ENCODE measurements at places on chromosomes 13 and 19.

DNA sequence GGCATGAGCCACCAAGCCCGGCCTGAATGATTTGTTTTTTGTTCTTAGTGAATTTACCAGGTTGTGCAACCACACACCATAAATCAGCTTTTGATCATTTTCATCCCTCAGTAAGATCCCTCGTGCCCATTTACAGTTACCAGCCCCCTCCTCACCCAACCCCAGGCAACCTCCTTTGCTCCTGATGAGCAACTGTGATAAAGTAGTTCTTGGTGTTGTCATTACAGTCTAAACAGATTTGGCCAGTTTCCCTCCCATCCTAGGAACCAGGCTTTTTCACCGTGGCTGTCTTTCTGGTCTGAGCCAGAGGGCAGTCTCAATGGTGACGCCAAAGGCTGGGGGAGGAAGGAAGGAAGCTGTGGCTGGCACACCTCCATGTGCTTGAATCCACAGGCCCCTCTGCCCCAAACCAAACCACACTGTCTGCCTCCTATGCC lies 61.2 kb upstream of the WDFY2 start:
- DNase-seq = no peak

DNA sequence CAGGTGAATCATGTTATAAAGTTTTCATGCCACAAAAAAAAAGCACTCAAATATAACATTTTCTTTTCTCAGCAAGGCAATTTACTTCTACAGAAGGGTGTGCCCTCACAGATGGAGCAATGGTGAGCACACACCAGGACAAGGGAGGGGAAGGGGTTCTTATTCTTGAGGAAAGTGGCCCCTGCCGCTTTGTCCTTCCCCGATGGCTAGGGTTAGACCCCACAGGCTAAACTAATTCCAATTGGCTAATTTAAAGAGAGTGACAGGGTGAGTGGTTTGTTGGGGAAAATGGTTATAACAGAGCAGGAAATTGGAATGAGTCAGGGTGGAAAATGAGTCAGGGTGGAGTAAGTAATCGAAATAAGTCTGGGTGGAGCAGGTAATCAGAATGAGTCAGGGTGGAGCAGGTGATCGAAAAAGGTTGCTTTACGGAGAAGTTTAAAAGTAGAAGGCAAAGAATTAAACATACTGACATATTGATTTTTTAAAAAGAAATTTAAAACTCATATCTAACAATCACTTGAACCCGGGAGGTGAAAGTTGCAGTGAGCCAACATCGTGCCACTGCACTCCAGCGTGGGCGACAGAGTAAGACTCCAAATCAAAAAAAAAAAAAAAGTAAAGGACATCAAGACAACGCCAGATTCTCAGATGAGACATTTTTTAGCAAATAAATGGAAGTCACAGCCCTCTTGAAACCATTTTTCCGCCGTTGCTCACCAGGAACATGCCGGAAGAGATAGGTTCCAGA lies 813 bp downstream of the ZNF562 start:
- no peak for DNase-seq

GRCh38 chr13:109712124-109712722 lies 74.2 kb downstream of the IRS2 start:
- DNase-seq = no peak

GRCh38 chr13:42363941-42364612 lies 92.1 kb downstream of the AKAP11 start:
- no peak for DNase-seq

DNA sequence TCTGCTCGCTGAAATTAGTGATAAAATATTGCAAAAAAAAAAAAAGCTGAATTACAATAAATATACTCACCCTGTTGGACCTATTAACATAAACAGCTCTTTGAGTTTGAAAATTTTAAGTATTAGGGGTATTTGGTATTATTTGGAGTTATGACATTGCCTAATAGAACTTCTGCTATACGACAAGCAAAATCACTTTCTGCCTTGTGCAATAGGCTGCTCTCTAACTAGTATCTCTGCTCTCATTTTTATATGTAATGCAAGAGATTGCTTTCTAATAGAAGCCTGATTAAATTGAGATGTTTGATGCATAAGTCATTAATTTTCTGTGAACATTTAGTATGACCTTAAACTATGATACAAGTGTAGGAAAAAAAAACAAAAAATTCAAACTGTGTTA lies 5.3 kb downstream of the RGS9BP start:
- DNase-seq = no peak

DNA sequence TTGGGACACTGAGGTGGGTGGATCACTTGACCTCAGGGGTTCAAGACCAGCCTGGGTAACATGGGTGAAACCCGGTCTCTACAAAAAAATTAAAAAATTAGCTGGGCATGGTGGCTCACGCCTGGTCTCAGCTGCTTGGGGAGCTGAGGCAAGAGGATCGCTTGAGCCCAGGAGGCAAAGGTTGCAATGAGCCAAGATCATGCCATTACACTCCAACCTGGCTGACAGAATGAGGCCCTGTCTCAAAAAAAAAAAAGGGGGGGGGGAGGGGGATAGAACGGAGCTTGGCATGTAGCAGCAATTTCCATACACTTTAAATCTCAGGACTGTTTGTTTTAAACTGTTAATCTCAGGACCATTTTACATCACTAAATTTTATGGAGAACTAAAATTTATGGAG lies 2.2 kb downstream of the ACP7 start:
- no peak for DNase-seq

GRCh38 chr19:12052497-12053169 lies at the start of gene ZNF878:
ZNF878 (minus strand) TSS chr19:12052961; CDS start chr19:12052801, 160 bp downstream.
- peak; percentile 88 for DNase-seq

DNA sequence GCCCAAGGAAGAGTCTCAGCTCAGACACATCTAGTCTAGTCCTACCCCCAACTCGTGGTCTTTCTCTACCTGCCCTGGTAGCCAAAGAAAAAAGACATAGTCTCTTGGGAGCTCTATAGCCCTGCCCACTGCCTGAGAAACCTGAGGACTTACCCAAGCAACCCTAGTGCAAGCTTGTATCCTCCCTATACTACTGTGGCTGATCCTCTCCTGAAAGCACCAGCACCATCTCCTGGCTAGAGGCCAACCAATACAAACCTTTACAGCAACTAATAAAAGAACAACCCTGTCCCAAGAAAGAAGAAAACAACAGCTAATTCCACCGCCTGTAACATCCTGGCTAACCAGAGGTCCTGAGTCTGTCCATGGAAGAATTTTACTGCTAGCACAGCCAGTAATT lies 532.4 kb downstream of the SLITRK6 start:
- no peak for DNase-seq

- DNase-seq = no peak
Measured at GRCh38 chr13:20713014-20713376, 9.5 kb downstream of the IL17D start.

GRCh38 chr13:71021825-71022422 lies 845.1 kb downstream of the DACH1 start:
- no peak for DNase-seq

DNA sequence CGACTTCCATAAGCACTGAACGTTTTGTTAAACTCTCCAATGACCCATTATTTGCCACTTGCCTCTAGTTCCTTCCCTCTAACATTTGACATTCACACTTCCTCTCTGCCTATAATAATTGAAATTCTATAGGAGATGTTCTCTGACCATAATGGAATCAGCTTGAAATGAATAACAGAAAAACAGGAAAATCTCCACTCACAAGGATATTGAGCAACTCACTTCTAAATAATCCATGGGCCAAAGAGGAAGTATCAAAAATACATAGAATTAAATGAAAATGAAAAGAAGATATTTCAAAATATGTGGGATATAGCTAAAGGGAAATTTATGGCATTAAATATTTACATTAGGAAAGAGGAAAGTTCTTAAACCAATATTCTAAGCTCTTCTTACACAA lies 3.4 kb upstream of the FCGBP start:
- no peak for DNase-seq

DNA sequence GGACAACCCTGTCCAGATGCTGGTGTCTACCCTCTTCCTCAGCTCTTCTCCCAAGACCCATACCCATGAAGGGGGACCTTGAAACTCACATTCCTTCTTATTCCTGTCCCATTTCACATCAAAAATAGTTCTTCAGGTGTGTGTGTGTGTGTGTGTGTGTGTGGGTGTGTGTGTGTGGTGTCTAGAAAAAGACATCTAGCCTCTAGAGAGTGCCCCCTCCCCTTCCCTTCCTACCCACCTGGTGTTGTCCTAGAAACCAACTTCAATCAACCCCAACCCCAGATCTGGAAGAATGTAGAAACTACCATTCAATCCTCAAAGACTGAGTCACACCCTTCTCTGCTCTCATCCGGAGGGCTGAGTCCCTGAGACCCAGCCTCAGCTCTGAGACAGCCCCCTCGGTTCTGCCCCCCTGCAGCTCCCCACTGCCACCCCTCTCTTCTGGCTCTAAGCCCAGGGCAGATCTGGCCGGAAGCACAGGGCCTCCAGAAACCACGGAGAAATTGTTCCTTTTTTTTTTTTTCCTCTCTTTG lies 3.5 kb downstream of the KCNN4 start:
- DNase-seq = no peak

- no peak for DNase-seq
Measured at GRCh38 chr13:113413178-113413897, 40.0 kb downstream of the ADPRHL1 start.

- peak; percentile 93 for DNase-seq
Measured at GRCh38 chr19:41957838-41958366, 1.2 kb downstream of the RABAC1 start.

DNA sequence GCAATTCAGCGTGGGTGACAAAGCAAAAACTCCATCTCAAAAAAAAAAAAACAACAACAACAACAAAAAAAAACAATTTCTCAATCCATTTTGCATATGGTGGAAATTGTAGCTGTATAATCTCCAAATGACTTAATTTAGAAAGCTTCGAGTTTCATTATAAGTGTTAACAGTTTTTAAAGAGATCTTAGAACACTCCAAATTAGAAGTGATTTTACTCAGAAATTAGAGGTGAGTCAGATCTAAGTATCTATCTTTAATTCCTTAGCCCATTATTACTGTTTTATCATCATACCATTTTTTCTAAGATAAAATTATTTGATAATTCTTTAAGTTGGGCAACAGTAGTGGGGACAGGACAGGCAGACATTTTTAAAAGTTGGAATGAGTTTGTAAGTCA lies 60.5 kb downstream of the ZMYM2 start:
- no peak for DNase-seq

GRCh38 chr13:36344886-36345437 lies 1.2 kb downstream of the SPART start:
- DNase-seq = no peak

- no peak for DNase-seq
Measured at GRCh38 chr13:74056801-74057542, 77.2 kb downstream of the KLF12 start.

GRCh38 chr13:22126433-22127021 lies 455.7 kb downstream of the FGF9 start:
- DNase-seq = no peak

DNA sequence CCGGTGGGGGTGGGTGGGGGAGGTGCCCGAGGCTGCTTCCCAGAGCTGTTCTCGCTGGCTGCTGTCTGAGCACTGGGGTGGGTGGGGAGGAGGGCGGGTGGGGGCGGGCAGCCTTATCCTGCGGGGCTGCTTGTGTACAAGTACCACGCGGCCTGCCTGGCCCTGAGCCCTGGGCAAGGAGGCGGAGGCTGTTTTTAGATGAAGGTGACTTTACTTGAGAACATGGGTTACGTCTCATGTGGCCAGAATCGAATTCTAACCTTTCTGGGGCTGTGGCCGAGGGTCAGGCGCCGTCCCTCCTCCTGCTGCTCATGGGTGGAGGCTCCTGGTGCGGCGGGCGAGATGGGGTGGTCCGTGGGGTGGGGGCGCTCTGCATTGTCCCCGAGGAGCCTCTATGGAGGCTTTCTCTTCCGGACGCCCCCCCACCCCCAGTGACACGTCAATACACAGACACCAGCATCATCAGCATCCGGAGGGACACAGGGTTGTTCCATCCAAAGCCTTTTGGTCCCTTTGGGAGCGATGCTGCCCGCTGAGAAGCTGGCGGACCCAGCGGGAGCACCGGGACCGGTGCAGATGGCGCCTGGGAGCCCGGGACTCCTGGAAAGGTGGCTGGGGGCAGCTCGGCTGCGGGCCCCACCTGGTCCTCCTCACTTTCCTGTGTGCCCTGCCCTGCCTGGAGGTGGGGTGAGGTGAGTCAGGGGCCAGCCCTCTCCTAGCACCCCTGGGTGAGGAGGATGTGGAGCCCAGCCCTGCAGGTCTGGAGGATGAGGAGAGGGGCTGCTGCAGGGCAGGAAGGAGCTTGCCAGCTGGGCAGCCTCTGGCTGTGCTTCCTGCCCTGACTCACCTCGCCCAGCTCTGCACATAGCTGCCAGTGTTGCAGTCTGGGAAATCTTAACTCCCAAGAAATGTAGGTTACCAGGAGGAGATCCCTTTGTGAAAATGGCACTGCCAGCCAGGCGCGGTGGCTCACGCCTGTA lies 3.4 kb downstream of the BSG start:
- DNase-seq = no peak

GRCh38 chr19:32687681-32688080 lies 3.9 kb upstream of the NUDT19 start:
- DNase-seq = no peak

- no peak for DNase-seq
Measured at GRCh38 chr13:65339241-65339640, 1890.9 kb downstream of the PCDH9 start.

DNA sequence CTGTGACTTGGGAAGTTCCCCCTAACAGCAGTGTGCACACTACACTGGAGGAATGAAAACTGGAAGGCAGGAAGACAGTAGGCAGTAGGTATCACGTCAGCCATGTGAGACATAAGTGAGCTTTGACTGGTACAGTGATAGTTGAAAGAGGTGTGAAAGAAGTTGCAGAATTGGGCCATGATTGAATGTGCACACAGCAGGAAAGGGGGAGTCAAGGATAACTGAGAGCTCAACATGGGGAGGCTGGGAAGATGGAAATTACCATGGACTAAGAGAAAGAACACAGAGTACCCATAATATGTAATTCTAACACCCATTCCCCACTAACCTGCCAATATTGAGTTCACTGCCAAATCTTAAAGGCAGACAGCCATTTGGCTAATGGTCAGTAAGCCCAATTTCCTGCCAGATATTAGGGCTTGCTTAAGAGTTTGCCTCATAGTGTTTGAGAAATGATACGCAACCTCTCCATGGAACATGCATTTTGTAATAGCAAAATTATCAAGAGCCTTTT lies 321.7 kb downstream of the DCT start:
- DNase-seq = no peak

- no peak for DNase-seq
Measured at GRCh38 chr19:42693760-42694350, 46.4 kb downstream of the PSG3 start.

GRCh38 chr13:24168979-24169378 lies 8.5 kb downstream of the SPATA13 start:
- no peak for DNase-seq

DNA sequence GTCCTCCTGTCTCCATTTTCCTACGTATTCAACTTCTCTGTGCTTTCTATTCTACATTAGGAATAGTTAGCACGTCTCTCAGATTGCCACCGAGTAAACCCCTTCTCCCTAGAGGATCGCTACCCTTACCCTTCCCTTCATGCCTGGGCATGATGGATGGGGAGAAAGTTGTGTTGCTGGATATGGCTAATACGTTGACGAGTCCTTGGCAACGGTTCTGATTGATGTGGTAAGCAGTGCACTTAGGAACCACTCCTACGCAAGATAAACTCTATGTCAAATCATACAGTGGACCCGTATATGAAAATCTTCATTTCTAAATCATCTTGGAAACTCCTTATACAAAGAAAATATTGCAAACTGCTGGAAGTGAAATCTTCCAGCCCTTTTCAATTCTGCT lies 224.5 kb downstream of the EFNB2 start:
- no peak for DNase-seq

- DNase-seq = no peak
Measured at GRCh38 chr19:54312436-54313377, at the start of gene LILRA5. LILRA5 (minus strand) TSS chr19:54313166; CDS start chr19:54313019, 147 bp downstream.

- DNase-seq = peak; percentile 98
Measured at GRCh38 chr19:58059003-58059670, at the start of gene ZNF135. ZNF135 (plus strand) TSS chr19:58059282; CDS start chr19:58060003, 721 bp downstream.

GRCh38 chr13:88042489-88042888 lies 371.3 kb downstream of the SLITRK5 start:
- no peak for DNase-seq
